Dermis microvascular lymphatic vessel endothelial cell (primary cell): ENCODE measurements at places on chromosomes 11 and 22.

GRCh38 chr11:11612439-11612838 is 9.4 kb downstream of the GALNT18 start:
- no peak for DNase-seq

DNA sequence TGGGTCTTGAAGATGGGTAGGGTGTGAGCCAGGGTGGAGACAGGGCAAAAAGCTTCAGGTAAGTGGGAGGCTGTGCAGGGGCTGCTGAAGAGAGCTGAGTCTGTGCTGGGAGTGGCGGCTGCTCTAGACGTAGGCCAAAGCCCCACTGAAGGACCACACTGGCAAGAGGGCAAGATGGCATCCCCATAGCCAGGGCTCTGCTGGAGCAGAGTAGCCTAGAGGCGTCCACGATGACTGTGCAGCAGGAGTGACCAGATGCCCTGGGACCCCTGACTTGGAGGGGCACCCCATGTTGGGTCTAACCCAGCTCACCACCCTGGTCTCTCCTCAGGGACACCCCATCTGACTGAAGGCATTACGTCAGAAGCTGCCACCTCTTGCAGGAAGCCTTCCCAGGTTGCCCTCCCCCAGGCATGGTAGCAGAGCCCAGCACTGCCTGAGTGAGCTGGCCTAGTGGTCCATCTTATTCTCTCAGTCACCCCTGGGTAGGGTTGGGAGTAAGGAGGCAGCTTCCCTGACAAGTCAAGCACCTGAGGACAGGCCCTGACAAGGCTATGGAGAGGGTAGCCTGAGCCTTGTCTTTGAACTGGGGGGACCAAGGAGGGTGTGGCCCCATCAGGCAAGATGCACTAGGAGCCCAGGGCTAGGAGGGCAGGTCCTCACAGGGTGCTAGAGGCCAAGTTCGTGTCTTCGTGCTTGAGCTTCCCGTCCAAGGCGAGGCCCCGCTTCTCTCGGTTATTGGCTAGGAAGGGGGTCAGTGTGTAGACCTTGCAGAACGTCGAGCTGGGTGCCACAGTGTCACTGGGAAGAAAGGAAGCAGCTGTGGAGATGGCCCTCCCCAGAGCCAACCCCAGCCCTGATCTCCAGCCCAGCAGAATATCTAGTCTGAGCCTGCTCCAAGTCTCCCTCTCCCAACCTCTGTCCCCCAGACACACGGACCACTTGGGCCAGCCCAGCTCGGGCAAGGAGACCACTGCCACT is 33.1 kb downstream of the TPBGL start:
- no peak for DNase-seq

GRCh38 chr22:19707347-19708290 is 6.7 kb upstream of the SEPTIN5 start:
- DNase-seq = no peak

GRCh38 chr11:14422052-14422813 is 63.2 kb upstream of the RRAS2 start:
- peak; percentile 84 for DNase-seq

- no peak for DNase-seq
These were observed 291.8 kb upstream of the DDI1 start for GRCh38 chr11:103744496-103745153.
